ENCODE measurements at places on chromosomes 3 and 15.

DNA sequence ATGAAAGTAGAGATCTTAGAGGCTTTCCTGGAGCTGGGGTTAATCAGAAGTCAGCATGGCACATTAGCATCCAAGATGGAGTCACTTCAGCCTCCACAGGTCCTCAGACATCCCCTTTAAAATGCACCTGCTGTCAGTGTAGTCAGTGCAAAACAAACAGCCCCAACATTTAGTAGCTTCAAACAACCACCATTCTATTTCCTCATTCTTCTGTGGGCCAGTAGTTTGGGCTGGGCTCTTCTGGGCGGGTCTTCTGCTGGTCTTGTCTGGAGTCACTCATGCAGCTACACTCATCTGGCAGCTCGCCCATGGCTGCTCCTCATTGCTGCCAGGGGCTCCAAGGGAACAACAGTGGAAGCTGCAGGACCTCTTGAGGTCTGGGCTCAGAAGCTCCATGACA is 99.9 kb downstream of the TLE3 start:
- DNase-seq, result peak; percentile 53

- no peak for DNase-seq
Measured at GRCh38 chr3:38533285-38533976, 37.3 kb downstream of the EXOG start.

GRCh38 chr3:171347301-171348039 is 112.7 kb downstream of the TNIK start:
- peak; percentile 8 for DNase-seq

GRCh38 chr3:33060609-33061337 is 36.2 kb downstream of the GLB1 start:
- DNase-seq, result no peak

GRCh38 chr15:33985287-33985686 is 17.0 kb downstream of the CHRM5 start:
- DNase-seq, result peak; percentile 65

- DNase-seq, result no peak
Measured at GRCh38 chr15:62099094-62099601, 32.4 kb downstream of the C2CD4A start.

GRCh38 chr15:35603301-35603700 is 57.3 kb upstream of the DPH6 start:
- DNase-seq, result peak; percentile 62

DNA sequence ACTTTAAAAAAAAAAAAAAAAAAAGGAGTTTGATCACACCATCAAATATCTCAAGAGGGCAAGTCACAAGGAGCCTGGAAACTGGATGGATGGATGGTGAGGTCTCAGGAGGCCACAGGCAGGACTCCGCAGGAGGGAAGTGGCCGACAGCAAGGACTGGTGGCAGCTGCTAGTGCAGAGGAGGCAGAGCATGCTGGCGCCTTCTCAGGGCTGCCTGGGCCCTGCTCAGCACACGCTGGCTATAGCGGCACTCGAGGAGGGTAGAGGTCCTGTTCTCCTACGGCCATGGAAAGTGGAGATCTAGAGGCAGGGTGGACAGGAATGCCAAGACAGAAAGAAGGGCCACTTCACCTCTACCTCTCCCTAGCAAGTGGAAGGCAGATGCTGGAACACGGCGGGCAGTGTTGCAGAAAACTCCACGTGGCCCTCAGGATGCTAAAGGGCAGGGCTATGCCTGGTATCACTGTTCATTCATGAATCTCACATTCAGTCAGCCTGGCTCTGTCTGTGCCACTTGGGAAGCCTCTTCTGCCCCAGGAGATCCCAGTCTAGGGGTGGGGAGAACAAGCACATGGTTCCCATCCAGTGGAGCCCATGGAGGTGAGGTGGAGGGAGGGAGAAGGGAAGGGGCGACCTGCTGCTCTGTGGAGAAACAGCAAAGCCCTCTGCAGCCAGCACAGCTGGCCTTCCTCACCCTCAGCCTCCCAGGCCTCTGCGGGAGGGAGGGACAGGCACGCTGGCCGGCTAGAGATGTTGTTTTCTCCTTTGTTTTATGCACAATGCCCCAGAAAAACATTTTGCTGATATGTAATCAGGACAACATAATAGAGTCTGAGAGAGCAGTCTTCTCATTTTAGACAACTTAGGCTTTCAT is 71.0 kb downstream of the OXNAD1 start:
- no peak for DNase-seq

- DNase-seq, result peak; percentile 49
Measured at GRCh38 chr15:39242345-39242744, 338.5 kb upstream of the THBS1 start.

DNA sequence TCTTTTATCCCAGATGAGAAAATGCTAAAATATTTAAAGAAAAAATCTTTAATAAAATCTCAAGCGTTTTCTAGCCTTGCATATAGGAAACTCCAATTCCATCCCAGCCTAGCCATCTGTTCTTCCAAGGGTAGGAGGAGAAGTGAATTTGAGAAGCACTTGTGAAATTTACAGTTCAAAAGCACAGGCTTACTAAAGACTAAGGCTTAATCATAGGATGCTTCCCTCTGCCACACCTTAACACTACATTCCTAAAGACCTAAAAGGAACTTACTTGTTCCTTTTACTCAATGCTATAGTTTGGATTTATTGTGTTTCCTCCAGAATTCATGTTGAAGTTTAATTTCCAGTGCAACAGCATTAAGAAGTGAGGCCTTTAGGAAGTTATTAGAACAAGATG is 764.8 kb upstream of the CADM2 start:
- DNase-seq, result no peak

- DNase-seq, result no peak
Measured at GRCh38 chr3:54443561-54444161, 321.3 kb downstream of the CACNA2D3 start.

GRCh38 chr15:67415181-67415580 is 105.8 kb upstream of the C15orf61 start:
- no peak for DNase-seq

DNA sequence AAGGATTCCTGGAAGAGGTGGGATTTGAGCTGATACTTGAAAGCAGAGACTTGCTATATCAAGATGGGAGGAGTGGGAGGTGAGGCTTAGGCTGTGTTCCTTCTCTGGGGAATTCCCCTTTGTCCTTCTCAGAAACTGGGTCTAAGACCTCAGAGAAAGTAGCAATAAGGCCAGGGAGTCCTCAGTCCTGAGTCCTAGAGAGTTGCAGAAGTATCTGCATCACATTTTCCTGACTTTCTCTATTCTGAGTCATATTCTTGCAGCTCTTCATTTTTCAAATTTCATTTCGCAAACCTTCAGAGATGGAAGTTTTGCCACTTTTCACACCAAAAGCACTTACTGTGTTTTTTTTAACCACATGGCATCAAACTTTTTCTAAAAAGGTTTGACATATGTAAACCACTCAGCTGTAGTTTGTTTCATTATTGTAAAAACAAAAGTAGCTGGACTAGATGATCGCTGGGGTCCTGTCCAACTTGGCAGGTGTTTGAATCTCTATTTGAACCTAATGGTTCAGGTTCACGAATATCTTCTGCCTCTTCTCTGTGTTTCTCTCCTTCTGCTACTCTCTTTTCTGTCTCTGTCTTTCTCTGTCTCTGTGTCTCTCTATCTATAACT is 21.3 kb downstream of the COLQ start:
- DNase-seq, result no peak

DNA sequence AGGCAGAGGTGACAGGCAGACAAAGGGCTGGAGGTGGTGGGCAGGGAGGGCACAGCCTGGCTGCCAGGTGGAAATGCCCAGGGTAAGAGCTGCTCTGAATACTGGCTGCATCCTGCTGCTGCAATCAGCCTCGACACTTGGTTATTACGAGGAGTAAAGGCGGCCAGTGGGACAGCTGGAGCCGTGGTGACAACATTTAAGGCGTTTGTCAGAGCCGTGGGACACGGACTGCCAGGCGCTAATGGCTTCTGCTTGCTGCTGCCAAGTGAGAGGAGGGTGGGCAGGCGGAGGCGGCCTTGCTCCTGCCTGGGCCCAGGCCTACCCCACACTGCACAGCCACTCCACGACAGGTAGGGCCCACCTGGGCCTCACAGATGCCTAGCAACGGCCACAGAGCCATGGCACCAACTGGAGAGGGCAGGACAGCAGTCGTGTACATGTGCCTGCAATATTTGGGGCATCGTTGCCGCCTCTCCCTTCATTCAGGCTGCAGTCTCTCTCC is 49.2 kb upstream of the TMEM115 start:
- no peak for DNase-seq

GRCh38 chr15:40550341-40551037 is 14.4 kb downstream of the CCDC32 start:
- DNase-seq, result no peak

All from NCI-H226 (cell line).